ENCODE measurements at places on chromosomes 2 and 18.

GRCh38 chr2:236240228-236240990 is 23.8 kb downstream of the ASB18 start:
- DNase-seq: no peak

DNA sequence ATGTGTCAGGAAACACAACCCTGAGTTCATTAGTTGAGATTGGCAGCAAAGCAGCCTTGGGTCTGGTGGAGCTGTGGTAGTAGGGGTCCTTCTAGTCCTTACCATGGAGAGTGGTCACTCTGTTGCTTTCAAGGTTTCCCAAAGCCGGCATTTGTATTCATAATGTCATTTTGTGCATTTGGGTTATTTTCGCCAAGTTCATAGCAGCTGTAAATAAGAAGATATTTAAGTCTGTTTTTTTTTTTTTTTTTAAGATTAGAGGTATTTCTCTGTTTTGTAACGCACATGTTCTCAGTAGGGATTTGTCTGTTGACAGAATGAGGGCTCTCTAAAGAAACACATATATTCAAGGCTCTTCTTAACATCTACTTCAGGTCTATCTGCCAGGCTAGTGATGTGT is 114.1 kb downstream of the PRPF40A start:
- DNase-seq: no peak

- no peak for DNase-seq
Measured at GRCh38 chr2:237282568-237283128, 131.3 kb downstream of the COL6A3 start.

GRCh38 chr18:24831871-24832665 is 371.6 kb downstream of the HRH4 start:
- DNase-seq: no peak

GRCh38 chr2:151827564-151828142 is 568 bp downstream of the ARL5A start:
- peak; percentile 19 for DNase-seq

GRCh38 chr2:220786216-220786615 is 785.9 kb downstream of the EPHA4 start:
- no peak for DNase-seq

GRCh38 chr2:226078666-226079065 is 679.2 kb downstream of the NYAP2 start:
- no peak for DNase-seq

DNA sequence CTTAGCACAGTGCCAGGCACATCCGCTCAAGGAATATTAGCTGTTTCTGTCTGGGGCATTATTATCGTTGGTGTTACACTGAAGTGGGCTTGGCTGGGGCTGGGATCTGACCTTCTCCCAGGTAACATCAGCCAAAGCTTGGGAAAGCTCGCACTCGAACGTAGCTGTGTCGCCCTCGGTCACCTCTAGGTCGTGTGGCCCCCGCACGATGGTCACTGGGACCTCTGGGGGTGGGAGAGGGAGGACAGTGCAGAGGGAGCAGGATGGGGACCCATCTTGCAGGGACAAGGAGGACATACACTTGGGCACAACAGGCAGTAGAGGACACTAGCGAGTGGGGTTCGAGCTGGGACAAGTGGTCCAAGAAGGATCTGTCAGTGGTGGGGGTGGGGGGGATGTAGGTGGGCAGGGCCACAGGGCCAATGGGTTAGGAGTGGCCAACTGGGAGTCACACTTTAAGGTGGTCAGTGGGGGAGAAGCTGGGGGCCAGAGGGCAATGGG is 9.7 kb downstream of the TMEM198 start:
- DNase-seq: no peak

DNA sequence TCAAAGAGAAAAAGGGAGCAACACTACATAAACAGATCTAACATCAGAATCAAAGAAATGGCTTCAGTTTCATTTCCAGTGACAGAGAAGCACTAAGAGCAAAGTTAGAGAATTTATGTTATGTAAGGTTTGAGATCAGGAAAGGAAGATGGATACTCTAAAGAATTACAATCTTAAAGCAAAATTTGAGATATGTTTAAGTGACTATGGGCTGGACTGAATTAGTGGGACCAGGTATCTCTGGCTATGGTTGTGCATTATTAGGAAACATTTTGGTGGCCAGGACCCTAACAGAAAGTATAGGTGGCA is 208.2 kb downstream of the CCDC178 start:
- DNase-seq: no peak

DNA sequence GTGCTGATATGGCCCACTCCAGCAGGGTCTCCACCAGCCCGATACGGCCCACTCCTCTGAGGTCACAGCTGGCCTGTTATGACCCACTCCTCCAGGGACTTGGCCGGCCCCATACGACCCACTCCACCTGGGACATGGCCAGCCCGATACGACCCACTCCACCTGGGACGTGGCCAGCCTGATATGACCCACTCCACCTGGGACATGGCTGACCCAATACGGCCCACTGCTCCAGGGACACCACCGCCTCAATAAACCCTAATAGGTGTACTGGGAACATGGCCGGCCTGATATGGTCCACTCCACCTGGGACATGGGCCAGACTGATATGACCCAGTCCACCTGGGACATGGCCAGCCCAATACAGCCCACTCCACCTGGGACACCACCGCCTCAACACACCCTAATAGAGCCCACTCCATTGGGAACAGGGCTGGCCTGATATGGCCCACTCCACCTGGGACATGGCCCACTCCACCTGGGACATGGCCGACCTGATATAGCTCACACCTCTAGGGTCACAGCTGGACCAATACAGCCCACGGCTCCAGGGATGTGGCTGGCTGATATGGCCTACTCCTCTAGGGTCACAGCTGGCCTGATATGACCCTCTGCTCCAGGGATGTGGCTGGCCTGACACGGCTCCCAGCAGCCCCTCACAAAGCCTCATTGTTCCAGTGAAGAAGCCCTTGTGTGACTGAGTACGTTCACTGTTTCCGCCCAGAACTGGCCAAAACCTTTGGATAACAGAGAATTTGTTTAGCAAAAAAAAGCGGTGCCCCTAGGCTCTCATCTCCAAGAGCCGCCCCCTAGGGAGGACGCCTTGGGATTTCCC is 245.6 kb downstream of the HDAC4 start:
- no peak for DNase-seq

DNA sequence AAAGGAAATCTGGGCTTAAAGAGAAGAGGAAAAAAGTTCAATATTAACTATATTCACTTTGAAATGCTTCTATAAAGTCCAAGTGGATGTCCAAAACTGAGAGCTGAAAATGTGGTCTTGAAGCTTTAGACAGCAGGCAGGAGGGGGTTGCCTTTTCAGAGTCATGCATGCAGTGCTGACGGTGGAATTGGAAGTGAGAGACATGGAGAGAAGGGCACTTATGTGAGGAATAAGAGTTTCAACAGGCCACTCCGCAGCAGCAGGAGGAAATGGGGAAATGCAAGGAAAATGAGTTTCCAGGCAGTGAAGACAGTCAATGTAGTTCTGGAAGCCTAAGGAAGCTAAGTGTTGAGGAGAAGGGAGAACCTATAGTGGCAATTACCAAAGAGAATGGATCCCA is 33.0 kb upstream of the LRRC30 start:
- DNase-seq: no peak

GRCh38 chr2:200747668-200748618 is 63.8 kb upstream of the BZW1 start:
- no peak for DNase-seq
